ENCODE measurements at places on chromosomes 2 and 18. TPM values are rescaled to one million over a fixed set of nuclear protein-coding genes. Genes with fewer than 3 reads are reported as not detected.
A peak's percentile ranks its signal among the peaks of the same experiment; 100 is the strongest.

- DNase-seq, result no peak
These were observed 82.9 kb downstream of the SCN3A start for GRCh38 chr2:165120740-165121467.

DNA sequence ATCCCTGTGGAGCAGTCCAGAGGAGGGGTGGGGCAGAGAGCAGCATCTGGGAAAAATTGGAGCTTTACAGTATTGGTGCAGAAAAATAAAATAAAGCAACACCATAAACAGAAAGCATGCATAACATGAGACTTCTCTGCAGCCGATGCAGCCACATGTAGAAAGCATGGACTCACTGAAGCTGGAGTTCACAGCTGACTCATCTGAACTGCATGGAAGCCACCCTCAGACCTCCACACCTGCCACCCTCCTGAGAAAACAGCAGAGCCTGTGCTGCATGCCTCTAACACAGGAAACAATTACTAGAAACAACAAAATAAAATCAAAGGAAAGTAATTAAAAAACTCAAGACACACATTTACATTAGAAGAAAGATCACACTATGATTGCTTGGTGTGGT is 169.4 kb upstream of the ALKAL2 start:
- no peak for DNase-seq

Gene ABCA12
- 0.25 TPM for polyA plus RNA-seq

DNA sequence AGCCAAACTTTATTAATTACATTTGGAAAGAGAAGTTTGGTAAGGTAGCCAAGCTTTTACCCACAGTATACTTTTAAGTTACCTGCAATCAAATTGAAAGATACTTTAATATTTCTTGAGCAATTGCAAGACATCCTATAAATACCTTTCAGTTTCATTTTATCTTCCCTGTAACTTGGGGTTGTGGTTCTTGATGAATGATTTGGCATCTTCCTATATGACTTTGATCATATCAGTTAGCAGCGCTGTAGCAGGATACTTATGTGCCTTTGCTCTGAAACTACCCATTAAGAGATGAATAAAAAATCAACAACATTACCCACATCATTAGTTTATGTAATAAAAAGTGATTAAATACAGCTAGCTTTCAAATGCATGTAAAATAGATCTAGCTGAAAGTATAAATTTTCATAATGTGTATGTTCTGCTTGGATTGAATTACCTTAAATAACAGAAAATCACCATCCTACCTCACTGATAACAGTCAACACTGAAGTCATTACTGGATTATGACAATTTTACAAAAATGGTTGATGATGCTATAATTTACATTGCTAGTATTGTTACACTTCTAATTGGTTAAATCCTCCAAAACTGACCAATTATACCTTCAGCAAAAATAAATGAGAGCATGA is 50.4 kb downstream of the MMADHC start:
- DNase-seq, result no peak

Gene MAPK4
- 10.5 TPM for polyA plus RNA-seq

DNA sequence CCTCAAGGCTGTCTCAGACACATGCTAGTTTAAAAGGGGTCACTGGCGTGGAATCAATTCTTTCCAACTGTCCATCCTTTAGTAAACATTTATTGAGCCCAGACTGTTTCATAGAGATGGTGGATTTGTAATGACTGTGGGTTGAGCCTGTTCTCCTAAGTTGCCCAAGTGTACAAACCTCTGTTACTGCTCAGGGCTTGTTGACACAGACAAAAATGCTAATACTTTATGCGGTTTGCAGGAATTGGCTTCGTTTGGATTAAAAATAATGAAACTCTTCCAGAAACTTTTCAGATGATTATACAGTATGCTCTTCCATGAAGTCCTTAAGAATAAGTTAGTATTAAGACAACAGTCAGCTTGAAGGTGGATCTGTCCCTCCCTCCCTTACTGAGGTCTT is 83.6 kb upstream of the MGAT5 start:
- no peak for DNase-seq

DNA sequence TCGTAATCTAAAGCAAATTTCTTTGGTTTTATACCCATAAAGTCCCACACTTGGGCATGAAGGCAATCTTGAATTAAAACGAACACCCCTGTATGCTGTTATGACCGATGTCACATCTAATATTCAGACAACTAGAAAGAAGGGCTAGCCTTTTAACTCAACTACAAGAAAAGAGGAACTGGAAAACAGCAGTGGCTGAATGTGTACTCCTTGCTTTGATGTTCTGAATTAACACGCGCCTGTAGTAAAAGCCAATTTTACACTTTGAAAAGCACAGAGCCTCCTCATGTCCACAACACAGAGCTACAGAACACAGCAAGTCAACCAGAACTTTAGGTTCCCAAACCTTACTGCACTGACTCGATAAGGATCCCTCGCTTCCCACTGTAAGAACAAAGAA is 147.6 kb downstream of the HDAC4 start:
- no peak for DNase-seq

DNA sequence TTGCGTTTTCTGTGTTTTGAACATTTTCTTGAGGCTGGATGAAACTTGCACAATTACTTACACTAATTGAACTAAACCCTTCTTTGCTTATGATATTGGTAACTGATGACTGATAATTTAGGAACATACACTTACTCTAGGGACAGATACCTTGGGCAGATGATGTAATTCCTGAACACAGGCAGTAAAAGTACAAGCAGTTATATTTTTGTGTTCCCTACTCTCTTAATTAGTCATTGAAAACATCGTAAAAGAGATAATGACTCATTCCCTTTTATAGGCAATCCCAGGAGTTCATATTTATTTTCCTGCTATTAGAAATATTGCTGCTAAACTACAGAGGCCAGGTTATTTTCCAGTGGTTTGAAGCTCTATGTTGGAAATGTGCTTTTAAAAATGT is 46.4 kb downstream of the CCDC85A start:
- DNase-seq, result no peak

- DNase-seq, result no peak
These were observed 118.6 kb upstream of the SERPINE2 start for GRCh38 chr2:224157655-224158054.

GRCh38 chr18:14086458-14087231 is 45.6 kb downstream of the ZNF519 start:
- DNase-seq, result peak; percentile 19

- no peak for DNase-seq
These were observed 75.6 kb downstream of the ATL2 start for GRCh38 chr2:38301340-38301968.
